ENCODE measurements at places on chromosomes 1 and 21.

DNA sequence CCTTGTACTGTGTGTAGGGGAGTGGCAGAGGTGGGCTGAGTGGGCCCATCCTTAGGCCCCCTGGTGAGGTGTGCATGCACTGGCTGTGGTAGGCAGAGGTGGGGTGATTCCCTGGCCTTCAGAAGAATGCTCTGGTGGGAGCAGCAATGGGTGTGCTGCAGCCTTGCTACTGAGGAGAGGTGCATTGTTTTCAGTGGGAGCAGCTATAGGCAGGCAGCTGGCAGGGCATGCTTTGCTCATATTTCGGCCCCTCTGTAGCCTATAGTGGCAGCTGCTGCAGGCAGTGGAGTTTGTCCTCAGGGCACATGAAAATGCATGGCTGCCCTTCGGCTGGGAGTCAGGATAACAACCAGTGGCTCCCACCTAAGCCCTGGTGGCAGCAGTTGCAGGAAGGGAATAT is 10.1 kb upstream of the KCTD3 start:
- no peak for DNase-seq

DNA sequence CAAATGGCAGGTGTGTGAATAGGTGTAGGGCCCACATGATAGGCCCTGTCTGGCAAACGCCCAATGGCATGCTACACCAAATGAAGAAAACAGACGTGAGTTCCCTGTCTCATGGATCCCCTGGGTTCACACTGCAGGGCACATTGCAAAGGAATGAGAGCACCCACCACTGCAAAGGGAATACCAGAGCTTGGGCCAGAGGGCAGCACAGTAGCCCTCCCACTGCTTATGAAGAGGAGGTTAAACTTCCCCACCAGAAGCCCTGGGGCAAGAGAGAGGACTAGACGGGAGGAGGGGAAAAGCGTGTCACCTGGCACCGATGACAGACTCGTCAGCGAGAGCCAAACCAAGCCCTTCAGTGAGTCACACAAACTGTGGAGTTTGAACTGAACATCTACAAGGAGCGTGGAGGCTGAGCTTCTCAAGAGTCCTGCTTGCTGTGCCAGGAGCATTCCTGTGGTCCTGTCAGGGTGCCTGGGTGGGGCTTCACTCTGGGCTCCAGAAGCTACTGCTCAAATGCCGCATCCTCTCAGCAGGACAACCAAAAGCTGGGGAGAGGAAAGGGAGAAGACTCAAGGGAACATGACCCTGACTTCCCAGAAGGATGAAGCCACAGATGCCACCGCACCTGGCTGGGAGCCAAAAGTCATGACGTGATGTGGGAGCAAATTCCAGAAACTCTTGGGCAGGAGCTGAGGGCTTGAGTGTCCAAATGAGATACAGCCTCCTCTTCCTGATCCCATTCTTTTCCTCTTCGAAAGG is 61.1 kb downstream of the TOMM20 start:
- peak; percentile 98 for DNase-seq

DNA sequence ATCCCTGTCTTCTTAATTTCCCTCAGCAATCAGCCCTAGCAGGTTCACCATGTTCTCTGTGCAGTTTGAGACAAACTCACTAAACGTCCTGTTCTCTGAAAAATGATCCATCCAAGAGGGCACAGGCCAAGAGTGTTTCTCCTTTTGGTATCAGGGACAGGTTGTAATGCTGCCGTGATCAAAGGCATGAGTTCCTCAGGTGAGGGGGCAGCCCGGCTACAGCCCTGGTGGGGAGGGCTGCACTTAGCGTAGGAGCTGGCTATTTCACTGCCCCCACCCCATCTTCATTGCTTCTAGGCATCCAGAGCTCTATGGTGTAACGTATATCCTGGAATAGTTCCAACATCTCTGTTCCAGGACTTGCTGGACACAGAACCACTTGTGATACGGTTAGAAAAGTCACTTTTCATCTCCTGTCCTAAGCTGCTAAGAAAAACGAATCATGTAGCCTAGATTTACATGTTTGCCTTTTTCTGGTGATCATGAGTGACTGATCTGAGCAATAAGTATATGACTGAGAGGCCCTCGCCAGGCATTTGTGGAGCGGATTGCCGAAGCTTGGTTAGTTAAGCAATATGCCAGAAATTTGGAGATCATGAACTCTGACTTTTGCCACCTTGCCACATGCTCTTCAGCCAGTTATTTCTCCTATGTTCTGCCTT is 41.1 kb upstream of the SRP9 start:
- DNase-seq: peak; percentile 28

GRCh38 chr1:22830757-22831340 is 120.2 kb downstream of the EPHB2 start:
- no peak for DNase-seq

DNA sequence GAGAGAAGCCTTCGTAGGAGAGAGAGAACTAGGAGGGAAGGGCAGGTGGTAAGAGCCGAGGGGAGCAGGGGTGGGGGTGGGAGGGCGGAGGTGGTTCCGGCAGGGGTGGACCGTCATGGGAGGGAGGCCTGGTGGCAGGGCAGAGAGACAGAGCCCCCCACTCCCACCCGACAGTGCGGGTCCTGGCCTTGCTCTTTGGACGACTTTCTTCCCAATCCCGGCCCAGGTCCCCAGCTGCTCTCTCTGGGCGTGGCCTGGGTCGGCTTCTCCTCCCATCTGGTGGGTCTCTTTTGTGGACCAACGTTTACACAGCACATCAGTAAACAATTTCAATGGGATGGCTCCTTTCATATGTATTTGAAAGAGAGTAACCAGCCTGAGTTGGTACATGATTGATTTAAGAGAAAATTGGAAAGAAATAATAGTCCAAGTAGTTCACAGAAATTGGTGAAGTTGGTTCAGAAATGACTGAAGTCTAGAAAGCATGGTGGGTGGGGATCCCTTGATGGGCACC is 56.9 kb downstream of the LDLRAD2 start:
- no peak for DNase-seq

- DNase-seq: peak; percentile 9
These were observed 258.5 kb downstream of the BACH1 start for GRCh38 chr21:29557200-29557599.

GRCh38 chr1:219092206-219092605 is 81.5 kb upstream of the LYPLAL1 start:
- DNase-seq: peak; percentile 31

DNA sequence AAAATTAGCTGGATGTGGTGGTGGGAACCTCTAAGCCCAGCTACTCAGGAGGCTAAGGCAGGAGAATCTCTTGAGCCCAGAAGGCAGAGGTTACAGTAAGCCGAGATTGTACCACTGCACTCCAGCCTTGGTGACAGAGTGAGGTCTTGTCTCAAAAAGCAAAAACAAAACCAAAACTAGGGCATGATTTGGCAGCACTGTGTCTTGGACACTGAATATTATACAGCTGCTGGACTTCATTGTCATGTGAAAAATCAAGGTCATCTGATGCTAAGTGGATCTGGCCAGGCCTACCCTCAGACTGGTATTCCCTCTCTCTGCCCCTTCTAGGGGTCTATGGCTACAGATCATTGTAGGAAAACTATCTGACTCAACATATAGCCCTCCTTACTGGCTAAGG is 55.2 kb upstream of the MRPS6 start:
- DNase-seq: no peak

- DNase-seq: no peak
These were observed 18.2 kb downstream of the TRPM2 start for GRCh38 chr21:44371596-44371995.

GRCh38 chr21:44849616-44850130 is 23.8 kb downstream of the PTTG1IP start:
- DNase-seq: no peak

GRCh38 chr1:104264521-104264920 is 514.8 kb downstream of the AMY1C start:
- DNase-seq: no peak

DNA sequence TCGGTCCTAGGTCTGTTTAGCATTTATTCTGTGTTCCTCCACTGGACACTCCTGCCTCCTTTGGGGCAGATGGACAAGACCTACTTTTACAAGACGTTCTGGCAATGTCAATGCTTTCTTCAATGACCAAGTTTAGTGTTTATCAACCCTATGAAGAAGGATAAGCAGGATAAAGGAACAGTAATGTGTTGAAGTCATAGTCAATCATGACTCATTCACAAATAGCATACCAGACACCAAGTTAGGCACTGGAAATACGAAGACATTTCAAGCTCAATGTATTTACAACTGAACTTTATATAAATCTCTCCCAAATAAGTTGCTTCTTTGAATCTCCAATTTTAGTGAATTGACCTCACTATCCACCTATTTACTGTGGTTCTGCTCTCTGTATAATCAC is 4.8 kb upstream of the SLC35D1 start:
- DNase-seq: no peak

GRCh38 chr1:92004129-92004528 is 25.7 kb upstream of the EPHX4 start:
- no peak for DNase-seq

DNA sequence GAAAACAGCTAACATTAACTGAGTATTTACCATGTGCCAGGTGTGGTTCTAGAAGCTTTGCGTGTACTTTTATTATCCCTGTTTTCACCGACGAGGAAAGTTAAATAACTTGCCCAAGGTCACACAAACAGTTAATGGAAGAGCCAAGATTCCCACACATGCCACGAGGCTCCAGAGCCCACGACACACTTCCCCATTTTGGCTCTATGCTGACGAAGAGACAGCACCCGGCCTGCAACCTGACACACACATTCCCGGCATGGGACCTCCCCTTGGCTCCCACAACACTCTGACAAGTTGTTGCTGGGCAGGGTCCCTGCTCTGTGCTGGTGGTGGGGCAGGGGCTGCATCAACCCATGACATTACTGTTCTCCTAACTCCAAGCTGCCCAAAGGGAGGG is 52.8 kb downstream of the RAP1GAP start:
- DNase-seq: no peak

- peak; percentile 50 for DNase-seq
These were observed 8.9 kb downstream of the DENND2D start for GRCh38 chr1:111191496-111191895.

- DNase-seq: no peak
These were observed 95.3 kb downstream of the HIVEP3 start for GRCh38 chr1:41823471-41823870.

GRCh38 chr1:147611021-147611426 is 59.3 kb downstream of the ACP6 start:
- no peak for DNase-seq

DNA sequence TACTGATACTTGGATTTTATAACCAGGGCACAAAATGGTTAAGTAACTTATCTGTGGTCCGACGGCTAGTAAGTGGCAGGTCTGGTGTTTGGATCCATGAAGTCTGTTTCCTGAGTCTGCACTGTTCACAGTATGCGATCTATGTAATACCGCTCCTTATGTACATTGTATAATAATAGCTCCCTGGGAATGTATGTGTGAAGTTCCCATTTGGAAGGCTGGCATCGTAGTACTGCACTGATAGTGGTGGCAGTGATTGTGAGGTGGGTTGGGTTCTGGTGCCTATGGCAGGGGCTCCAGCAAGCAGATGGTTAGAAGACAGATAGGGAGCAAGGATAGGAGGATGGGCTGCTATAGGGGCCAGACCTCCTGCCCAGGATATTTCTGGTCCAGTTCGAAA is 25.3 kb downstream of the ITSN1 start:
- no peak for DNase-seq

GRCh38 chr1:186463926-186464325 is 3.0 kb upstream of the PDC start:
- DNase-seq: no peak

GRCh38 chr1:55155522-55155921 is 59.6 kb downstream of the USP24 start:
- DNase-seq: peak; percentile 30

GRCh38 chr1:211341999-211342398 is 15.4 kb downstream of the TRAF5 start:
- no peak for DNase-seq

DNA sequence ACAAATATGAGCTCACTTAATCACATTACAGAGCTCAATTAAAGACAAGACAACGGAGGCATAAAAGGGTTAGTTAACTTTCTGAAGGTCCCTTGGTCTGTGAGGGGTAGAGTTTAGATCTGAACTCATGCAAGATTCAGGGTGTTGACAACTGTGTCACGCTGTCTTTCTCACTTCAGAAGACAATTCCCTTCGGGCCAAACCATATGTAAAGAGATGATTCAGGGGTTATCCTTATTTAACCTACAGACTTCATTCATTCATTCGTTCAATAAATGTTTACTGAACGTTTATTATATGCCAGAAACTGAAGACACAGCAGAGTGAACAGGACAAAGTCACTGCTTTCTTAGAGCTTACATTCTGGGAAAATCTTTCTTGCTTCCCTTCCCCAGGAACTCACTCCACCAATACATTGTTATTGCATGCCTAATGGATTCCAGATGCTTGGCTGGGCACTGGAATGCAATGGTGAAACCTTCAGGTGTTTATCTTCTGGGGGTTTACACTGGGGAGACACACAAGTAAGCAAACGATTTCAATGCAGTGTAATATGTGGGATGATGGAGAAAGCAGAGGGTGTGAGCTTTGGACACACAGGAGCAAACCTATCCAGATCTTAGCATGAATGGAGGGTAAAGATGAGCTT is 6.4 kb downstream of the XCL1 start:
- peak; percentile 4 for DNase-seq

- DNase-seq: no peak
These were observed 78.3 kb downstream of the NIBAN1 start for GRCh38 chr1:184896000-184896399.

Data from fibroblast of pulmonary artery (primary cell).